Left lung (tissue), 14 donors: ENCODE measurements at places on chromosomes 2 and 18. TPM values are rescaled to one million over a fixed set of nuclear protein-coding genes. Genes with fewer than 3 reads are reported as not detected.

The FLACC1 gene
- polyA plus RNA-seq, result 5.0 TPM

GRCh38 chr2:30666266-30666874 lies 140.9 kb downstream of the CAPN13 start:
- no peak for DNase-seq

DNA sequence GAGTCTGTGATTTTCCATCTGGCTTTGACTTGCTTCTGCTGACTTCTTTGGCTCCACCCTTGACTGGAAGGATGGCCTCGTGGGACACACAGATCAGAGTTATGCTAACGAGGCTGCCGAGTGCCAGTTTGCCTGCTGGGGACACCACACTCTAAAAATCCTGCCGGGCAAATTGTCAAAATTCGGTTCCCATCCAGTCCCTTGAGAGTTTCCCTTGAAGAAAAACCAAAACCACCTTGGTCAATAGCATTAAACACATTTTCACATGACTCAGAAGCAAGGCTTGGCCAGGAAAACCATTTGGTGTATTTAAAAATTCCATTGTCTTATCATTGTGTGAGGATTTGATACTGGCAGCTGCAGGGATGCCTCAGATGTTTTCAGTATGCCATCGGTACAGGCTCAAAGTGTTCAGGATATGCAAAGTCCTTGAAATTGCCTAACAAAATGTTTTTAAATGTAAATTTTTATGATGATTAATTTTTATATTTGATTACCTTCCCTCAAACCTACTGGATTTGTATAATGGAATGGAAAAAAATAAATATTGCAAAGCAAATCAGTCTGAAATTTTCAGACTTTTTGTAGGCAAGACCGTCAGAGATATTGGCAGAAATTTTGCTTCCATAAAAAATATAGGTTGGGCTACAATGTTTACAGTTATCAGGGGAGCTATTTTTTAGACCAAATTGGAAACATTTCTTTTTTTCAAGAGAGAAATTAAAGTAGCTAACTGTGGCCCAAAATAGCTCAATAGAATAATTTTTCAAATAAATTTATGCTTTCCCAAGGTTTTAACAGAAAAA lies 41.6 kb downstream of the KCNE4 start:
- DNase-seq, result no peak

DNA sequence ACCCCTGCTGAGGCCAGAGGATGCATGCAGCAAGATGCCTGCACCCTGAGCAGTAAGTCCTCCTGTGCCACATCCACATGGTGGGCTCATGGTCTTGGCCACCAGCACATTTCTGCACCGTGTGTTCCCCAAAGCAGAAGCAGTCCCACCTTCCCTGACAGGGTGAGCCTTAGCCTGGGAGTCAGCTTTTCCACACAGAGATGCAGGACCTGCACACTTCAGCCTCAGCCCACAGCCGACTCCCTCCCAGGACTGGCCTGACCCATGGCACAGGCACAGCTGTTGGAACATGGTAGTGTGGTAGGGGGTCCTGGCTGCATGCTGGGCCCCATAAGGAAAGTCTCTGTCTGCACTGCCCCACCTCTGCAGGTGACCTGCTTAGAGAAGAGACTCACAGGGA lies 5.0 kb downstream of the SNED1 start:
- DNase-seq, result no peak

The ERFE gene
- polyA plus RNA-seq, result 0.33 TPM

GRCh38 chr2:107128381-107128780 lies 242.4 kb upstream of the ST6GAL2 start:
- DNase-seq, result no peak

DNA sequence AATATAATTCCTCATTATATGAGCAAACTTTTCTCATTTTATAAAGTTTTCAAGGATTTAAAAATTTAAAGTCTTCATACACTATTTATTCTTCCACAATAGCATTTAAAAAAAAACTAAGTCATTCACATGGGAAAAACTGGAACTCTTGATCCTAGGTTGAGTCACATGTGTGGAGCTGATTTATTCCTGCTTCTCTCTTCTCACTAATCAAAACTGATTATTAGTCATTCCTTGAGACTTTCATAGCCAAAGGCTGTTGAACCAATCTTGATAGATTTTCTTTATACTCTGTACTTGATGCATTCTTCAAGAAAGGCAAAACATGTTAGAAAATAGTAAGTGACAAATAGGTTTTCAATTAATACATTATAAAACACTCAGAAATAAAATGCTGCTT lies 27.4 kb downstream of the NR4A2 start:
- no peak for DNase-seq

DNA sequence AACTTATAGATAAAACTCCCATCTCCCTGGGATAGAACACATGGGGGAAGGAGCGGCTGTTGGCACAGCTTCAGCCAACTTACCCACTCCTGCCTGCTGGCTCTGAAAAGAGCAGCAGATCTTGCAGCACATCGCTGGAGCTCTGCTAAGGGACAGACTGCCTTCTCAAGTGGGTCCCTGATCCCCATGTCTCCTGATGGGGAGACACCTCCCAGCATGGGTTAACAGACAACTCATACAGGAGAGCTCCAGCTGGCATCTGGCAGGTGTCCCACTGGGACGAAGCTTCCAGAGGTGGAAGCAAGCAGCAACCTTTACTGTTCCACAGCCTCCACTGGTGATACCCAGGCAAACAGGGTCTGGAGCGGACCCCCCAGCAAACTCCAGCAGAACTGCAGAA lies 673.3 kb downstream of the NRXN1 start:
- DNase-seq, result no peak

GRCh38 chr2:182949572-182950189 lies 83.2 kb upstream of the FRZB start:
- no peak for DNase-seq

DNA sequence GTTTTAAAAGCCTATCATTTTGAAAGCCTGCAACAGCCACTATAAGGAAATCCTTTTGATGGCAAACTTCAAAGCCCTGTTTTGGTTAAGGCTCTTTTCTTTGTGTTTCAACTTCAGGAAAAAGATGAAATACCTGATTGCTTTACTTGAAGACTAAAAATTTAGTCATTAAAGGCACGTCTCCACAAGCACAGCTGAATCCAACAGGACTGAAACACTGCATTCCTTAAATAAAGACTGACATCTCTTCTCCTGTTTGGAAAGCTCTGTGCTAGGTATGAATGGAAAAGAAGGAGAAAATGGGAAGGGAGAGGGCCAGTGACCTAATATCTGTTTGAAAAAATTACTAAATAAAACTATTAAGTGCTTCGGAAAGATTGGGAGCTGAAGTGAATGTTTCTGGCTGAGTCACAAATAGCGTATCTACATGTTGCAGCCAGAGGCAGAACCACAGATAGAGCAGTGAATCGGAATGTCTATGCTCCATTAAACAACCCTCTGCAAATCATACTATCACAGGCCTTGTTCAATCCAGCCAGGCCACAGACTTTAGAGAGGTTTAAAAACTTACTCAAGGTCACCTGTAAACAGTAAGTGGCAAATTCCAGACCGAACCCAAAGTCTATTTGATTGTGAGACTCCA lies 21.1 kb upstream of the RALBP1 start:
- no peak for DNase-seq

The PLA2R1 gene
- polyA plus RNA-seq, result 5.9 TPM

The PUM2 gene
- polyA plus RNA-seq, result 117 TPM

GRCh38 chr2:173264603-173265366 lies 89.9 kb upstream of the CDCA7 start:
- DNase-seq, result peak; percentile 57

GRCh38 chr2:212451786-212452231 lies 86.8 kb downstream of the ERBB4 start:
- no peak for DNase-seq

- no peak for DNase-seq
Measured at GRCh38 chr2:23826771-23827170, 100.2 kb downstream of the ATAD2B start.

DNA sequence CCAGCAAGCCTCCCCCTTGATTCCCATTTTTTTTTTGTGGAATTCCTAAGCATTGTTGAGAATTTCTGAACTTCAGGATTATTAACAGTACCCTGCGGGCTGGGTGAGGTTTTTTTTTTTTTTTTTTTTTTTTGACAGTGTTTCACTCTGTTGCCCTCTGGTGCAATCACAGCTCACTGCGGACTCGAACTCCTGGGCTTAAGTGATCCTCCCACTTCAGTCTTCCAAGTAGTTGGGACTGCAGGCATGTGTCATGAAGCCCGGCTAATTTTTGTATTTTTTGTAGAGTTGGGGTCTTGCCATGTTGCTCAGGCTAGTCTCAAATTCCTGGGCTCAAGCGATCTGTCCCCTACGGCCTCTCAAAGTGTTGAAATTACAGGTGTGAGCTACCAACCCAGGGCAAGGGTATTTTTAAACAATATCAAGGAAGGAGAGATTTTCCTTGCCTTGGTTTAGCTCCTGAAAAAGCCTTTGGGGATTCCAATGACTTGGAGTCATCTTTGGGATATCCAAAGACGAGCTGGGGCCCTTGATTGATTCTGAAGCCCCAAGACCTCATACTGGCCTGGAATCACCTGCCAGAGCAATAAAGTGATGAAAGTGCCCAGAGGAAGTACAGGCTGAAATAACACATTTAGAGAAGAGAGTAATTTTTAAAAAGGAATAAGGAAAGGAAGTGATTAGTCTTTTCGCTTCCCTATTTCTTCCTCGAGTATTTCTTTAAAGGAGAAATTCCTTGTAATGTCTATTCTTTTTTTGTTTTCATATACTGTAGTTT lies 240.2 kb downstream of the TGIF1 start:
- no peak for DNase-seq

- DNase-seq, result no peak
Measured at GRCh38 chr18:61755555-61755954, 137.3 kb downstream of the RNF152 start.

DNA sequence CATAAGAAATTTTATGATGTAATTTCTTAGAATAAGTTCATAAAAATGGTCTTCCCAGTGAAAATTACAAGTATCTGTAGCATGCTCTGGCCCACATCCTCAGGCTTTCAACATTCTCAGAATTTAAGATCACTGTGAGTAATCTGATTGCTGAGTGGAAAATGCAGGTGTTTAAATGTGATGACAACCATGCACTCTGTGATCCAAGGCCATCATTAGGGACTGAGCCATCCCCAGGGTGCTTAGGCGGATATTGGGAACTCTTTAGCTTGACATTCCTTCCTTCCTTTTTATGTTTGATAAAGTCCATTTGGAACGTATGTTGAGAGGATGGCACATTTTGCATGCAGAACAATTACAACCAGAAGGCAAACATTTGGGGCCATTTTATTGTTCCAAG lies 95.5 kb downstream of the ARL4C start:
- DNase-seq, result no peak

- no peak for DNase-seq
Measured at GRCh38 chr2:225122583-225123486, 80.6 kb upstream of the DOCK10 start.

The CPLX4 gene
- not detected for polyA plus RNA-seq

- no peak for DNase-seq
Measured at GRCh38 chr2:12637754-12638153, 79.0 kb upstream of the TRIB2 start.

- DNase-seq, result no peak
Measured at GRCh38 chr2:53584986-53585385, 182.6 kb upstream of the CHAC2 start.

DNA sequence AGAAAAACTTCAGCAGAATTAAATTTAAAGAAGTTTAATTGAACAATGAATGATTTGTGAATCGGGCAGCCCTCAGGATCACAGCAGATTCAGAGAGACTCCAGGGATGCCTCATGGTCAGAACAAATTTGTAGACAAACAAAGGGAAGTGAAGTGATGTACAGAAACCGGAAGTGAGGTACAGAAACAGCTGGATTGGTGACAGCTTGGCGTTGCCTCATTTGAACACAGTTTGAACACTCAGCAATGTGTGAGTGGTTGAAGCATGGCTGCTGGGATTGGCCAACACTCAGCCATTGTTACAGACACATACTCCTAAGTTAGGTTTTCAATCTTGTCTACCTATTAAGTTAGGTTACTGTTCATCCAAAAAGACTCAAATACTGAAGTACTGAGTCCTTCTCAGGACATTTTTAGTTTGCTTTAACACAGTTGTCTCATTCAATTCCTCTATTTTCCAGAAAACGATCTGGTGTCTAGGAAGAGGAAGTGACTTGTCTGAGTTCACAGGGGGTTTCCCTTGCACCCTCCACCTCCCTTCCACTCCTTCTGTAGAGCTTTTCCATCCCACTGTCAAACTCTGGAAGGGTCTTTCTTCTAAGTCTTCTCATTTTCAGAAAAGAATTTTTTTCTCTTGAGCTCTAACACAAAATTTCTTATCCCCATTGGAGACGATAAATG lies 137.9 kb downstream of the SLC4A3 start:
- no peak for DNase-seq
